NCI-H526 (cell line): ENCODE measurements at places on chromosomes 1 and 21.

DNA sequence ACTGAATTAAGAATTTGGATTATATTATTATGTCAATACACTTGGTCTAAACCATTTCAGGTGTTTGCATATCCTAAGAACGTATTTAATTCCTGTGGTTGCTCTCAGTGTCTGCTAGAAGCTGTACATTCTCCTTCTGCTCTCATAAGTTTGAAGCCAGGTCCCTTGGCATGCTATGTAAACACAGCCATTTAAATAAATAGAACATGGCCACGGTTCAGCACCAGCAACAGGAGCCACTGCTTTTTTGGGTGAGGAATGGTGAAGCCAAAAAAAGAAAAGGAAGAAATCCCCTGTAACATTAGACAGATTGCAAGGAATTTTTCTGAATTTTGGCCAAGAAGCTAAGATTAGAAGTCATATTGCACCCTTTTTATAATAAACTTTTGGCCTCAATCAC, 19.1 kb downstream of the CCN1 start:
- no peak for DNase-seq

- no peak for DNase-seq
These were observed 12.7 kb downstream of the SIPA1L2 start for GRCh38 chr1:232617237-232617636.

DNA sequence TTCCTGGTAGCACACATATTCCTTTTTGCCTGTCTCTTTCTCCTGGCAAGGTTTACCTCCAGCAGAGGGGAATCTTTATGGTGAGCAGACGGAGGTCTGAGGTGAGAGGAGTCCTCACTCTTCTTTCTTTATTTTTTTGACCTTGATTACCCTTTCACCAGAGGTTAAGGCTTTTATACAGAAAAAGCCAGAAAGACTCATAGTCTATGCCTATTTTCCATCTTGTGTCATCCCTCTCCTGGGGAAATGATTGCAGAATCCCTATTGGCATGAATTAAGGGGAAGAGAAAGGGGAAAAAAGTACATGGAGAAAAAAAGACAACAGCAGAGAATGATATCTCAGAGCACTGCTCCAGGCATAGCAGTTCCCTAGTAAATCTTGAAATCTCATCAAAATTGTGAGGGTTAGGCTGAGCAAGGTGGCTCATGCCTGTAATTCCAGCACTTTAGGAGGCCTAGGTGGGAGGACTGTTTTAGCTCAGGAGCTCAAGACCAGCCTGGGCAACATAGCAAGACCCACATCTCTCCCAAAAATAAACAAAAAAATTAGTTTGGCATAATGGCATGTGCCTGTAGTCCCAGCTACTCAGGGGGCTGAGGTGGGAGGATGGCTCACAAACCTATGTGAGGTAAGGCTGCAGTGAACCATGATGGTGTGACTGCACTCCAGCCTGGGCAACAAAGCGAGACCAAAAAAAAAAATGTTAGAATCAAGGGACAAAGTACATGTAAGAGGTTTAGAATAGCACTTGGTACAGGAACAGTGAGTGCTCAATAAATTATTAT, 1.2 kb upstream of the XPR1 start:
- DNase-seq, result no peak

DNA sequence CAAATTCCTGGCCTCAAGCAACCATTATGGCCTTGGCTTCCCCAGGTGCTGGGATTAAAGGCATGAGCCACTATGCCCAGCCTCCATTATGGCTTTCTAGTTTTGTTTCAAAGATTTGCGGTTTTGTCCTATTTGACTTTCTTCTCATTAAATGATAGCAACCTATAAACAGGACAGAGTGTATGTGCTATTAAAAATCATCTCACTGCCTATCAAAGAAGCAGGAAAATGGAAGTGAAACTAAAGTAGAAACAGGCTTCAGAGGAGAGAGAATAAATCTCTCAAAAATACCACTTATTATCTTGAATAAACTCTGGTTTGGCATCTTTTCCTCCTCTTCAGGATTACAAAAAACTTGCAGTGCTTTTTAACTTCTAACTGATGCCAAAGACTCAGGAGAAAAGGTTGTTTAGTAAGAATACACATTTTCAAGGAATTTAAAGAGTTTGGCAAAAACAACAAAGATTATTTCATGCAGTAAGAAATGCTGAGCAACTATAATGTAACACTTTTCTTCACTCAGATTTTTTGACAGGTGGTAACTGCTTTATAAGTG, 28.7 kb downstream of the ACBD3 start:
- no peak for DNase-seq
